ENCODE measurements at places on chromosomes 7 and 10. TPM values are rescaled to one million over a fixed set of nuclear protein-coding genes. Genes with fewer than 3 reads are reported as not detected.

DNAJC9 gene
- total RNA-seq: 41.0 TPM

C10orf62 gene
- not detected for total RNA-seq

FAM25C gene
- total RNA-seq: not detected

CYP2E1 gene
- total RNA-seq: 0.82 TPM

BLNK gene
- not detected for total RNA-seq

HMX2 gene
- total RNA-seq: not detected
